Activated CD4-positive, CD25-positive, alpha-beta regulatory T cell treated with anti-CD3 and anti-CD28 coated beads, Interleukin-2, amount 50 U/mL, for 16 hours (primary cell): ENCODE measurements at places on chromosomes 6 and 20.

GRCh38 chr6:104640150-104640700 lies 219.5 kb downstream of the HACE1 start:
- no peak for DNase-seq

DNA sequence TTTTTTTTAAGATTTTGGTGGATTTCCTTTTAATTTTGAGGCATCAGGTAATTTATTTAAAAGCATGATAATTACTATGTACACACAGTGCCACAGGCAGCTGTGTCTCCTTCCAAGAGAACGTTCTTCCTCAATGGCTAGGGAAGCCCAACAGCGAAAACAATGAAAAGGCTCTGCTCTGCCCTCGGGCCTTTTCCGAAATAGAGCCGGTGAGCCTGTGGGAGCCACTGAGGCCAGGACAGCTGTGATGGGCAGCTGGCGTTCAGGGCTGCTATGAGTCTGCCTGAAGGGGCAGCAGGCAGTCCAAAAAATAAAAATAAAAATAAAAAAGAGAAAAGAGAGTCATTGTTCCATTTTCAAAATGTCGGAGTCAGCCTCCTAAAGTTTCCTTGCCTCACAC lies 443.8 kb downstream of the KIF16B start:
- no peak for DNase-seq

GRCh38 chr6:16982807-16983206 lies 119.0 kb upstream of the STMND1 start:
- no peak for DNase-seq

DNA sequence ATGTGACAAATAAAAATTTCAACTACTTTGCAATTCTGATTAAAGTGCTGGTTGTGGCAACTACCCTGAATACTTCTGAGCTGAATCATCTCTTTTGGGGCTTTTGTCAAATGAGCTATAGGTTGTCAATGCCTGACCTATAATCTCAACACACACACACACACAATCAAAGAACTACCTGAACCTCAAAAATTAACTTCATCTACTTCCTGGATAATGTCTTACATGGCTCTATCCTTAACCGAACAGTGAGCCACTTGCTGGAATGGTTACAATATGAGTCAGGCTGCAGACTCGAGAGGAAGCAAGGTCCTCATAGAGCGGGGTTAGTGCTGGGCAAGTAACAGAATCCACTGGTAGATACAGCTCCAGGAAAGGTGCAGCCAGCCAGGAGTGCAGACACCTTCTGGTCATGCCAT lies 70.6 kb upstream of the DST start:
- DNase-seq: no peak

DNA sequence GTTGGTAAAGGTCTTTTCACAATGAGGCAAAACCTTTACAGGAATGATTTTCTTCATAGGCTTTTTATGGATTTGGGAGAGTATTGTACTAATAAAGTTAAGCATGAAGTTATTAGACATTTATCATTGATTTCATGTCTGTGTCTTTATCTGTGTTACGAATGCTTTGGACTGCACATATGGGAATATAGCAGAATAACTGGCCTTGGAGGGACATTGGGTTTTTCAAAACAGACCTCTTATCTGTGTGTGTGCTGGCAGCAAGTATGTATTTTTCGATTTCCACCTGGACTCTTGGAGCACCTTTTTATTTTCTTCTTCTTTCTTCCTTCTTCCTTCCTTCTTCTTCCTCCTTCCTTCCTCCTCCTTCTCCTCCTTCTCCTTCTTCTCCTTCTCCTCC lies 74.6 kb downstream of the CDKAL1 start:
- DNase-seq: no peak

GRCh38 chr6:77092971-77093370 lies 370.3 kb downstream of the HTR1B start:
- DNase-seq: no peak

GRCh38 chr6:75446241-75446880 lies 47.2 kb downstream of the FILIP1 start:
- no peak for DNase-seq

GRCh38 chr6:35727231-35727934 lies 9.4 kb upstream of the ARMC12 start:
- DNase-seq: no peak

DNA sequence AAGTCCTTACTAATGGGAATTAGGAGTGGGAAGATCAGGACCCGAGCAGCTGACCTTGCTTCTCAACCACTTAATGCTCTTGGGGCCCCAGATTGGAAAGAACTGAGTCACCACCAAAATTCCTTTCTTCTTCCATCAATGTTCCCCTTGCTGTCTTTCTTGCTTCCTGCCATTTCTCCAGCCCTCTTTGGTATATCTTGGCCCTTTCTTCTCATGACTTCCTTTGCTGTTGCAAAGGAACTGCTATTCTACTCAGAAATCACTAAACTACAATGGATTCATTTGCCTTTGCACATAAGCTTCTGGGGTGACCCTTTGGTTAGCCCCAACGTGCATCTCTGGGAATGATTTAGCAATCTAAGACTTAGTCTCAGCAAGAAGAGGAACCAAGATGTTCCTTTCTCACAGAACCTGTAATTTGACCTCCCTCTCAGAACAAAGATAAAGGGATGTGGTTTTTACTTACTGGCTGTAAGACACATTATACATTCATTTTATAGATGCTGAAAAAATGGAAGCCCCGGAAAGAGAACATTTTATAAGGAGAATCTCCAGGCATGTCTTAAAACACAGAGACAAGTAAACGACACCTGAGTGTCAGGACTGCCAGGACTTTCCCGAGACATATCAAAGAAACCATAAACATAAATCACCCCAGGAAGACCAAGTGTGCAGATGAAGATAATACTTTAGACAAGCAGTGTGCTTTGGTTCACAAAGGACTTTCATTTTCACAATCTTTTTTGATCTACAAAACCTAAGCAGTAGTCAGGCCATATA lies 99.0 kb upstream of the TNFAIP3 start:
- DNase-seq: no peak

GRCh38 chr6:42025845-42026243 lies 24.5 kb upstream of the TAF8 start:
- DNase-seq: no peak
